ENCODE measurements at places on chromosomes 6 and 20.

GRCh38 chr6:77292564-77293546, 170.4 kb downstream of the HTR1B start:
- no peak for DNase-seq

GRCh38 chr6:34819571-34820480, 27.9 kb downstream of the BLTP3A start:
- no peak for DNase-seq

DNA sequence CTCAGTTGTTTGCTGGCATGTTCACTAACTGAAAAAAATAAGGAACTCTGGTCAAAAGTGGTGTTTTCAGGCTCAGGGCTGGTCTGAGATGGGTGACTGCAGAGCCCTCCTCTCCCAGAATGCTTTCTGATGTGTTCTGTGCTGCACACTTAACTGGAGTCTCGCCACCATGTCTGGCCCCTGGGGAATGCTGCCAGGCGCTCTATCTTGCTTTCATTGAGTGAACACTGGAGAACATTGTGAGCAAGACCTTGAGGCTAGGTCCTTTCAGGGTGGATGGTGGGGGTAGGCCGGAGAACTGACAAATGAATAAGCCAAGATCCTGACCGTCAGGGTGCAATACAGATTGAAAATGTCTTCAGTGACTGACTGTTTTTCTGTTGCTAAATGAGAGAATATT, 19.5 kb downstream of the PANK2 start:
- DNase-seq: no peak

DNA sequence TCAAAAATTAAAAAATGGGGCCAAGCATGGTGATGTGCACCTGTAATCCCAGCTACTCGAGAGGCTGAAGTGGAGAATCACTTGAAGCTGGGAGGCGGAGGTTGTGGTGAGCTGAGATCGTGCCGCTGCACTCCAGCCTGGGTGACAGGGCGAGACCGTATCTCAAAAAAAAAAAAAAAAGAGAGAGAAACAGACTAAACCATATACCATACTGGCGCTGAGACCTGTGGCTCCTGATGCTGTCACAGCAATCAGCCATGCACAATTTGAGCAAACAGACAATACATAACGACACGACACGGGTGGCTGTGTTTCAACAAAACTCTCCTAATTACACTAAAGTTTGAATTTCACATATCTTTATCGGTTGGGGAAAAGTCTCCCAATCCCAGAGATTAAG, 14.9 kb upstream of the CBFA2T2 start:
- no peak for DNase-seq

DNA sequence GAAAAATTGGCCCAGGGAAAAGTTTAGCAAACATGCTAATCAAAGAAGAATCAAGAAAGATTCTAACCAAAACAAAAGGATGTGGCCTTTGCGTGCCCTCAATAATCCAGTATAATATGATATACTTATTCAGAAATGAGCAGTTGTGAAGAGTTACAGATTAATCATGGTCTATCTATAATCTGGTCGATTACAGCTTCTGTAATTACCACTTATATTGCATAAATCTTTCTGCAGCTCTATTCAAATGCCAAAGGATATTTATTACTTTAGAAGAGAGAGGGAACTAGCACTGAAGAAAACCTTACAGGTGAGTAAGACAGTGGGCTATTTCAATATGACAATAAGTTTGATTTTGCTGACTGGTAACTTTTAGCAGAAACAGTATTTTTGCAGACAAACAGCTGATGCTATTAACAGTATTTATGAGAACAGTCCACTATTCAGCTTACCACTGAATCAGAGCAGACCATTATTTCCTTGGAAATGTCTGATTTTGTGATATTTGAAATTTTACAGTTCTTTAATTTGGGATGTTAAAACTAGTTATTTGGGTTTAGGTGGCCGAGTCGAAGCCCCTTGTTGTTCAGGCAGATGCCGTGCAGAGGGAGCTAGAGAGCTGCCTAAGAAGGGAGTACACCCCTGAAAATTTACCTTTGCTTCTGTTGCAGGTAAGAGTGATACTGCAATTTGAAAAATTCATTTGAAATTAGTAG, 92.2 kb downstream of the CEP57L1 start:
- peak; percentile 20 for DNase-seq

GRCh38 chr6:57089265-57089664, 723 bp upstream of the ZNF451 start:
- no peak for DNase-seq

DNA sequence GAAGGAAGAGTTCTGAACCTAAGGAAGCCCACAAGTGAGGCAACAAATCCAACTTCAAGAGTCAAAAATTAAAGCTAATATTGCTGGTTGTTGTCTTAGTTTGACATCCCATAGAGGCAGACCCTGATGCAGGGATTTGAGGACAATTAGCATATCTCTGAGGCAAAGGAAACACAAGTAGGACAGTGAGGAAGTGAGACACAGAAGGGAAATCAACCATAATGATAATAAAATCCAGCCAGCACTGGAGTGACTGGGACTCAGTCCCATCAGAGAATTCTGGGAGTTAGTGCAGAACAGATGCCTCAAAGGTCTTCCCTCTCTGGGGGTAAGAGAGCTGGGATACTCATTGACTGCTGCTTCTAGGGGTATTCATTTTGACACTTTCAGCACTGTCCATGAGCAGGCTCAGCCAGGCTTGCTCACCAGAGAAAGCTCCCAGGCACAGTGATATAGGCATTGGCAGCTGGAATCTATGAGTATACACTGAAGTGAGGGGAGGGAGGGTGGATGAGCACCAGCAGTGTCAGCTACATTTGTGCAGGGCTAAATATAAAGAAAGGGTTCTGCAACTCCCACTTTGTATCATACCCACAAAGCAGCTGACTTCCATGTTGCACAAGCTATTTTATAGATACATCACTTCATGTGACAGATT, 43.4 kb upstream of the SPTLC3 start:
- DNase-seq: no peak

Measured in activated T-helper 2 cell treated with anti-CD3 and anti-CD28 coated beads, Interferon-gamma antibody, Interleukin-2, Interleukin-4, amounts not matched to agents 10 μg/mL and 5 μg/mL and 100 μg/mL, durations not matched to agents 14 hours and 24 hours and 36 hours (primary cell).